ENCODE measurements at places on chromosomes 5 and 9.

- no peak for DNase-seq
Measured at GRCh38 chr5:68230285-68230684, 14.7 kb downstream of the PIK3R1 start.

GRCh38 chr9:22512495-22512894 lies 65.9 kb downstream of the DMRTA1 start:
- DNase-seq = no peak

- DNase-seq = no peak
Measured at GRCh38 chr9:35705836-35706430, 16.2 kb upstream of the TPM2 start.

DNA sequence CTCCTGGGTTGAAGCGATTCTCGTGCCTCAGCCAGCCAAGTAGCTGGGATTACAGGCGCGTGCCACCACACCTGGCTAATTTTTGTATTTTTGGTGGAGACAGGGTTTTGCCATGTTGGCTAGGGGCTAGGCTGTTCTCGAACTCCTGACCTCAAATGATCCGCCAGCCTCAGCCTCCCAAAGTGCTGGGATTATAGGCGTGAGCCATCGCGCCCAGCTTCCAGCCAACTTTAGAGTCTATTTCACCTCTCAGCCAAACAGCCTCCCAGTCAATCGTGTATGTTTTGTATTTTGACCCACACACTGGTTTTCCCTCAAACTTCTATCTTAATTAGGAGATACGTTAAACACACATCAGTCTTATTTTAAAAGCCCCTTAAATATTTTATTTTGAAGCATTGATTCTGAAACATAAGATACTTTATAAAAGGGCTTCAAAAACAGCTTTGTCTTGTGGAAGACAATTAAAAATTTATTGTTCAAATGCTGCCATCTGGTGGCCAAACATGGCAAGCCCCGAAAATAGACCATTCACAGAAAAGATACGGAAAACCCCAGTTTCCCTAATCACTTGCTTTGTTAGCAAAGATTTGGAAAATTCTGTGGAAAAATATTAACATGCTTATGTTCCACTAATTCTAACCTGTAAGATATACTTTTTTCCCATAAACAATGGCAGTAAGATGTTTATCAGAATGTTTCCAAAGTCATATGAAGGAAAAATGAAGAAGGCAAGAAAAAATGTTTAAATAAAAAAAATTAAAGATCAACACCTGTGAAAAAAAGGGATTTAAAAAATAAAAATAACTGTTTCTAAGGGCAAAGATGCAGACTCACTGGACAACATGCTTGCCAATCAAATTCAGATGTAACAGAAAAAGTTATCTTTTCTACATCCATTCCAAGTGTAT lies 33.1 kb downstream of the APTX start:
- peak; percentile 61 for DNase-seq

- DNase-seq = no peak
Measured at GRCh38 chr5:167406513-167406912, 884.9 kb upstream of the WWC1 start.

GRCh38 chr9:4686112-4686511 lies 6.7 kb downstream of the CDC37L1 start:
- DNase-seq = no peak

- DNase-seq = no peak
Measured at GRCh38 chr5:141871870-141872269, 6.3 kb downstream of the PCDH1 start.

GRCh38 chr5:44952376-44952775 lies 143.6 kb downstream of the MRPS30 start:
- no peak for DNase-seq

- DNase-seq = no peak
Measured at GRCh38 chr5:57891443-57891842, 408.8 kb upstream of the ACTBL2 start.

DNA sequence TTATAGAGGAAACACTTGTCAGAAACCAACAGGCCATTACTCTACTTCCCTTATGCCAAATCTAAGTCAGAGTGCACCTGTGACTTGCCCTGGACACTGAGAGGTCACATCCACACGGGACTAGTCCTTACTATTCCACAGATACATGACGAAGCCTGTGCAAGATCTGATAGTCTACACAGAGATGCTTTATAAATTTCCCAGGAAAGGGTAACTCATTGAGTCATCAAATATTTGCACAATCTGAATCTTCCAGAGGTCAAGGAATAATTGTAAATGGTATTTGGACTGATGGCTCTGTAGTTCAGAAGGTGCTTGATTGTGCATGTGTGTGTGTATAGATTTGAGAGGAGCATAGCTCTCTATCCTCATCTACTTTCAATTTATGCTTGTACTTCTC lies 55.2 kb upstream of the JAK2 start:
- DNase-seq = no peak

DNA sequence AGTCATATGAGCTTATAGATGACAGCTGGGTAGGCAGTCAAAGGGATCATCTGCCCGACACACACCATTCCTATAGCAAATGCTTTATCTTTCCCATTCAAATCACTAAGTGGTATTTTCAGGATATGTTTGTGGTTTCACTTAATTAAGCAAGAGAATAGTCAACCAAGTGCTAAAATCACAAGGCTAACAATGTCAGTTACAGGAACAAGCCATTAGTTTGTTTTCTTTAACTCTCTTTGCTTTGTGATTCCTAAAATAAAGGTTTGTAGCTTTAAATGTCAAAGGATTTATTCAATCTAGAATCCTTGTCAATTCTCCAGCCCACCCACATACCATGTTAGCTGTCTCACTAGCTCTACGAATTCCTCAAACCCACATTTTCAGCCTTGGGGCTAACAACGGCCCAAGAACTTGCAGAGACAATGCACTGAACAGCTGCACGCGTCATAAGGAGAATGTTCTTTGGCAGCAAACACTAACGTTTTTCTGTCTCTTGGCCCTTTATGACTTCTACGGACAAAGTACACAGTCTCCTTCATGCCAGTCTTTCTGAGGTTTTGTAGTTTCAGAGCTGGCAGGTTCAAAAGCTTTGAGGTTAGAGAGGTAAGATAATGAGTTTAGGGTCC lies 56.6 kb downstream of the ELAVL2 start:
- no peak for DNase-seq

DNA sequence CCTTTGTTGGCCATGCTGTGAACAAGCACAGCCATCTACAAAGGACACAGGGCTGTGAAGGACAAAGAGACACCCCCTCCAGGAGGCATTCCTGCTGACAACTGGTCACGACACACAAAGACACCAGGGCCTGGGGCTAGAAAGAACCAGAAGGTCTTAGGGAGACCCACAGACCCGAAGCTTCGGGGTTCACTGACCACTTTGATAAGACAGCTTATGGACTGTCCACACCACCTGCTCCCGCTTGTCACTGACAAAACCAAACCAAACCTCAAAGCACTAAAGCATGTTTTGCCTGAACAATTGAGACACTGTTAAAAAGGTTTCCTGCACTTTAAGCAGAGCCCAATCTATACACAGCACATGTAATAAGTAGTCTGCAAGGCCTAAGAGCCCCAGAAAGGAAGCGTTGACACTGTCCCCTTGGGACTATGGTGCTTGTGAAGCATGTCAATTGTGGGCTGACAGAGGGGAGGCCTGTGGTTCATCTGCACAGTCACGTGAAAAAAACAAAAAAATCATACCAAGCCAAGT lies 185.0 kb downstream of the GAPVD1 start:
- DNase-seq = no peak

- DNase-seq = no peak
Measured at GRCh38 chr9:90900130-90900529, 98.5 kb downstream of the SYK start.

GRCh38 chr5:50922942-50923767 lies 256.7 kb downstream of the PARP8 start:
- DNase-seq = no peak

DNA sequence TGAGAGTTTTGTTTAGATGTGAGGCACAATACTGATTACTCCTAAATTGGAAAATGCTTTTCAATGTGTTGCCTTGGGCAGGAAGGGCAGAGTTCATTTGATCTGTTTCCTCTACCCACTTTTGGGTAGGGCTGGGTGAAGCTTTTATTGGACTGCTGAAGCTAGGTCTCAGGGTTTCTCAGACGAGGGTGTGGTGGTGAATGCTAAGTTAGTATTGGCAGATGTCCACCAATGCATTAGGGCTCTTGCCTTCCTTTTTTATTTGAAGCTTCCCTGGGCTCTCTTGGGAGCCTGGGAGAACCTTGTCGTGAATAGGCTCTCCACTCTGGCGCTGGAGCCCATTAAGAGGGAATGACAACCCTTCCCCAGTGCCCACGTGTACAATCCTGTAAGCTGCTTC lies 23.1 kb downstream of the SPTAN1 start:
- DNase-seq = no peak

GRCh38 chr5:10695759-10696543 lies 65.1 kb downstream of the DAP start:
- no peak for DNase-seq

DNA sequence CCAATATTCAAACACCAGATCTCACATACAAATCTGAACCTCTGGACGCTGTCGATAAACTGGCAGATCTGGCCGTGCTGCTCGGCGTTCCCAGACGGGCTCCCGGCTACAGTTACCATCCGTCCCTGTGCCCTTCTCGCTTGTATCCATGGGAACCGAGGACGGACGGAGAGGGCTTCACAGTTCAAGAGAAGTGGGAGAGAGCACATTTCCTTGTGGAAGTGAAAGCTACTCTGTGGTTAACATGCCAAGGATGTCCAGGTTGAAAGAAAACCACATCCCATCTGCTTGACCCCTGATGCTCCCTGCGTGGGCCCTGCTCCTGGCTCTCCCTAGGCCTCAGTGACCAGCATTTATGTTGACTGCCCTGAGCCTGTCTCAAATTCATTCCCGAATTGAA lies 6.3 kb upstream of the DBN1 start:
- DNase-seq = no peak

DNA sequence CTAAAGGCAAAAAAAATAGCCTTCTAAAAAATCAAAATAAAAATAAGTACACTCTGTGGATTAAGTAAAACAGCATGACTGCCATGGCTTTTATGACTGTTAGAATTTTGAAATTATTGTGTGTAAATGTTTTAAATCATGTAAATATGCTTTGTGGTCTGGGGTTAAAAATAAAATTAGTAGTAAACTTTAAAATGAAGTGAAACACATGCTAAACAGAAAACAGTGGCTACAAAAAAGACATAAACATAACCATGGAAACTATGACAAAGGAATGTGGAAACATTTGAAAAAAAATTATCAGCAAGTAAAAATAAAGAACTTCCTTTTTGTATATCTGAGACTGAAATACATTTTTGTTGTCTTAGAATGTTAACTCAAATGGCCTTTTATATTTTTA lies 134.5 kb upstream of the SPEF2 start:
- DNase-seq = no peak

- DNase-seq = no peak
Measured at GRCh38 chr5:108681079-108681921, 66.4 kb upstream of the FER start.

GRCh38 chr5:132176987-132177386 lies 50.7 kb downstream of the P4HA2 start:
- DNase-seq = no peak

GRCh38 chr9:113771199-113771598 lies 104.9 kb upstream of the ZNF618 start:
- no peak for DNase-seq

DNA sequence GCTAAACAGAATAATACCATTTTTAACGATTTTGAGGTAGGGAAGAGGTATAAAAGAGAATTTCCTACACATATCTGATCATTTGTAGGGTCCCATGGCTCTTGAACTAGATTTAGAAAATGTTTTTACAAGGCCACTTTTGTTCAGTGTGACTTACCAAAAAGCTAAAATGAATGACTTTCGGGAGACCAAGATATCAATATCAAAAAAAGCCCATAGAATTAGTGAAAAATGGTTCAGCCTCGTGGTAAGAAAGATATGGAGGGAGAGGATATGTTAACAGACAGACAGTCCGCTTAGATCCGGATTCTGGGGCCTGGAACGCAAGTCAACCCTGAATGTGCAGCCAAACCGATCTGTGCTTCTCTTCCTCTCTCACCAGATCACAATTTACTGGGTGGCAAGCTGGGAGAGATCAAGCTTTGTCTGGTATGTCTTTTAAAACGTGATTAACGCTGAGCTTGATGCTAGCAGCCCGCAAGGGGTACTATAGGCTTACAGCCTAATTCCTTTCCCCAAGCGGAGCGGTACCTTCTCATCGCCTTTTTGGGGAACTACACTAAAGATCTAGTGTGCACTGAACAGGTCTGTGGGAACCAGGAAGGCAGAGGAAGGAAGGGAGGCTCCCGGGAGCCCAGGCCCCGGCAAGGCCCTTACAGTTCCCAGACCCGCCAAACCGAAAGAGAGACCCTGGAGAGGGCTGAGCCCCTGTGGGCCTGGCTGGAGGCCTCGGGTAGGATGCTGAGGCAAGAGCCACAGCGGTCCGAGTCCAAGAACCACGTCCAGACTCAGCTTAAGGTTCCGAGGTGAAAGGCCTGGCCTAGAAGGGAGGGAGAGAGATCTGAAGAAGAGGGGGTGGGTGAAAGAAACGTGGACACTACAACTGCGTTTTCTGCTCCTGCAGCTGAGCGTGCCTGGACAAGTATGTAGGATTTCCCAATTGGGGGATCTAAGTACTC lies 2.9 kb downstream of the NR2F1-AS1 start:
- DNase-seq = no peak

- DNase-seq = no peak
Measured at GRCh38 chr9:73133921-73134407, 17.7 kb upstream of the ANXA1 start.

GRCh38 chr5:63043792-63044191 lies 465.2 kb downstream of the LRRC70 start:
- no peak for DNase-seq

DNA sequence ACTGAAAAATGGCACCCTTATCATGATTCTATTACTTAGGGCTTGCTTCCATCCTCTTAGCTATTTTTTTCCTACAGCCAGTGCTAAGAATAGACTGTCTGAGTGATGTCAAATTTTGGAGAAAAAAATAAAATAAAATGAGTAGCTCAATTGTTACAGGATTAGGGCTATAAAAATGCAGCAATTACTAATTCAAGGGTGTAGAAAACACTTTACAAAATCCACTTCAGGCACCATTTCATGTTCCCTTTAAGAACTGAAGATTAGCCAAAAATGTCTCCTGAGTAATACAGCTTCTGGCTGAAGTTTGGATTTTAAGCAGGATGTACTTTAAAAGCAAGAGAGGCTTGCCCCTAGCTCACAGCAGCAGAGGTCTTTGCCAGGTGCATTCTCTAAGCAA lies 240.5 kb upstream of the IRX1 start:
- DNase-seq = no peak

- no peak for DNase-seq
Measured at GRCh38 chr5:178421699-178422399, 168.3 kb downstream of the COL23A1 start.

GRCh38 chr5:17401470-17402288 lies 96.4 kb upstream of the TAF11L2 start:
- DNase-seq = no peak

- DNase-seq = no peak
Measured at GRCh38 chr5:119323601-119324000, 32.2 kb upstream of the TNFAIP8 start.

DNA sequence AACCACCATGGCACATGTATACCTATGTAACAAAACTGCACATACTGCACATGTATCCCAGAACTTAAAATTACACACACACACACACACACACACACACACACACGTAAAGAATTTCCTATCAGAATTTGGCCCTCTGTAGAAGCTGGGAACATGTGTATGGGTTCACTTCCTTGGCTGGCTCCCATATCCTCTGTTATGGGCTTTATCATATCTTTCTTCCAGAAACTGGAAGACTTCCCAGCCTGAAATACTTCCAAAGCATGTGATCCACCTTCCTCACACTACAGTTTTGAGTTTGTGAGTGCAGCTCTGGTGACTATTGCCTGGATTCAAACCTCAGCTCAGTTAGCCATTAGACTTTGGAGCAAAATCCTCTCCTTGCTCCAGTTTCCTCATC lies 78.6 kb upstream of the GDNF start:
- no peak for DNase-seq

Data from NCI-H1930 (cell line).